ENCODE measurements at places on chromosomes 1 and 21.

GRCh38 chr1:208040821-208041297 is 129.9 kb upstream of the CD34 start:
- no peak for DNase-seq

DNA sequence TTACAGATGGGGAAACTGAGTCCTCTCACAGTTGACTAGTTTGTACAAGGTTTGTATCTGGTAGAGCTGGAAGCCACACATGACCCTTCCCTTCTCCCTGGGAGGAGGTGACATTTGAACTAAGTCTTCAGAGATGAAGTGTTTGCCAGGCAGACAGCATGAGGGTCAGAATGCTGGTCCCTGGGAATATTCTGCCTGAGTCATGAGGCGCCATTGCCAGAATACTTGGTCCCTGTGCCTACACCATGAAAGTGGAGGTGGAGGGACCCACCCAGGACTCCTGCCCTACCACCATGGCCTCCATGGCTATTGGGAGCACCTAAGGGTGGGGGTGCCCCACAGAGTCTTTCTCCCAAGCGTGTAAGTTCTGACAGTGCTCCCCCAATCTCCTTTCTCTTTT is 7.0 kb downstream of the RPS6KA1 start:
- DNase-seq = no peak

- DNase-seq = no peak
Measured at GRCh38 chr1:64280001-64280400, 76.6 kb downstream of the UBE2U start.

GRCh38 chr1:183634429-183635065 is 1.0 kb downstream of the ARPC5 start:
- no peak for DNase-seq

- no peak for DNase-seq
Measured at GRCh38 chr1:20493309-20493708, 7.3 kb upstream of the CAMK2N1 start.

- DNase-seq = no peak
Measured at GRCh38 chr1:30047576-30047975, 675.8 kb downstream of the MATN1 start.

DNA sequence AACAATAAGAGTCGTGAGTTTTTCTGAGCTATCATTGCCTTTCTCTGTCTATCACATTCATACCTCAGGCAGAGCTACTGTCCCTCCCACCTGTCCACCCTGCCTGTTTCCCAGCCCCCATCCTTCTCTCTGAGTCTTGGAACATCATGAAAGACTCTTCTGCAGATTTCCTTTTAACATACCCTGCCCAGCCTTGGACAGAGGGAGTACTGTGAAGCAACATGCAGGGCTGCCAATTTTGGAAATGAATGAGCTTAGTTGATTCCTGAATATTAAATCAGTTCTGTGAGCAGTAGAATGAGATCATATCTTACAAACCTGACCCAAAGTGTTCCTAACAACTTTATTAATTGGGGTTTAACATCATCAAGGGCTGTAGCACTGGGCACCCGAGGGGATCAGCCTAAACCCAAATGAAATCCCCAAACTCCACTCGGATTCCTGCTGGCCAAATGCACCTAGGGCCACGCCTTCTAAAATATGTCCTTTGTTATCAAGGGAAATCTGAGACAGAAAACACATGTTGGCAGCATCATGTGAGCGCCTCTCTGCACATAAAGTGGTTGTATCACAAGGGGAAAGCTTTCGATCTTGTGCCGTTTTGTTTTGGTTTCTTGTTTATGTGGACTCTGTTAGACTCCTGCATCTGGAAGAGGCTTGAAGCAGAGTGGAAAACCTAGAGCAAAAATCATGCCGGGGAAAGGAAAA is 357.6 kb downstream of the KIF26B start:
- DNase-seq = no peak

- DNase-seq = no peak
Measured at GRCh38 chr1:85445906-85446305, 19.1 kb downstream of the DDAH1 start.

DNA sequence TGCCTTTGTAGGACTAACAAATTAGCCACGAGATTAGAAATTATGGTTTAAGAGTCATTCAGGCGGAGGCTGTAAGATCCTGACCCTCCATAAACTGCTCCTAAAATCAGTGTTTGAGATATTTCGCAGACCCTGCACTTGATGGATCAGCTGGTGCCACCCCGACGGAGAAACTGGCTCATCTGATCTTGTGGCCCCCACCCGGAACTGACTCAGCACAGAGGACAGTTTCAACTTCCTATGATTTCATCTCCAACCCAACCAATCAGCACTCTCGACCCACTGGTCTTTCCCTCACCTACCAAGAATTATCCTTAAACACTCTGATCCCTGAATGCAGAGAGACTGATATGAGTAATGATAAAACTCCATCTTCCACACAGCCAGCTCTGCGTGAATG is 3.7 kb upstream of the JAM2 start:
- DNase-seq = no peak

DNA sequence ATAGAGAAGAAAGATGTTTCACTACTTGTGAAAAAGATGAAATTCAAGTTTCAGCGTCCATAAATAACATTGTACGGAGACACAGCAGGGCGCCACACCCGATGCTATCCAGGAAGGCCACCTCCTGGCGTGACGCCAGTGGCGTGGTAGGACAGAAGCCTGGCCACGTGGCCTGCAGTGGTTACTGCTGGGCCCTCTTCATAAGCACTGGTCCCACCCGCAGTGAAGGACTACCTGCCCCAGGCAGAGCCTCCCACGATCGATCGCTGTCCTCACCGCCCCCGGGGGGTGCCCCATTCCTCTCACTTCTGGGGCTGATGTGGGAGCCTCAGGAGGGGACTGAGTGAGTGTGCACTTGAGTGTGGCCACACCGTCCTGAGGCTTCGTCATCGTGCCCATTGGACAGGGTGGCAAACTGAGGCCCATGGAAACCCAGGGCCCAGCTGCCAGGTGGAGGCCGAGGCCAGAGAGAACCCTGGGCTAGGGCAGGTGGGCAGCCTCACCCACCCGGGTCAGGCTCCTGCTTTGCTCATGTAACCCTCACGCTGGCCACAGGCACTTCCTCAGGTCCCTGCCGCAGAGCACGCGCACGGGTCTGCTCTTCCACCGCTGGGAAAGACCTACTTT is 11.7 kb upstream of the HES5 start:
- DNase-seq = no peak

- no peak for DNase-seq
Measured at GRCh38 chr1:5220821-5221220, 566.4 kb downstream of the AJAP1 start.

- peak; percentile 45 for DNase-seq
Measured at GRCh38 chr21:25557180-25557579, 50.1 kb downstream of the MRPL39 start.

DNA sequence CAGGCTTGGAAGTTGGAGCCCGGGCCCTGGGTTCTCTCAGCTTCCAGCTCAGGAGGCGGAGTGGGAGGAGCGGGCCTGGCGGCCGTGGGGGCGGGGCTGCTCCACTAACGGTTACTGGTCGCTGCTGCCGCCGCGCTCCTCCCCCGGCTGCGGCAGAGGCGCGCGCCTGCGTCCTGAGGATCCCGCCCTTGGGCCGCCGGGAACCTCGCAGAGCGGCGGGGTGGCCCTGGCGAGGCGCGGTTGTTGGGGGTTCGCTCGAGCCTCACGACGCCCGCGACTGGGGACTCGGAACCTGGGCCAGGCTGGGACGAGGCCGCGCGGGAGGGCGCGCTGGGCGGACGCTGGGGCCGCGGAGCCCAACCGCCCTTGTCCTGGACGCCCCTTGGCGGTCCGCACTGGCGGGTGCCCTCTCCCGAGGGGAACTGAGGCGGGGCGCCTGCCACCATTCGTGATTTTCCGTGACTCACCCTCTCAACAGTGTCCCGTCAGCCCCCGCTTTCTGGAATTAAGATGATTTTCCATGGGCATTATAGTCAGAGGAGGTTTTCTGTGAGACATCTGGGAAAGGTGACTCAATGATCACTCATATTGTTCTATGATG is 34.1 kb downstream of the OR2G3 start:
- no peak for DNase-seq

DNA sequence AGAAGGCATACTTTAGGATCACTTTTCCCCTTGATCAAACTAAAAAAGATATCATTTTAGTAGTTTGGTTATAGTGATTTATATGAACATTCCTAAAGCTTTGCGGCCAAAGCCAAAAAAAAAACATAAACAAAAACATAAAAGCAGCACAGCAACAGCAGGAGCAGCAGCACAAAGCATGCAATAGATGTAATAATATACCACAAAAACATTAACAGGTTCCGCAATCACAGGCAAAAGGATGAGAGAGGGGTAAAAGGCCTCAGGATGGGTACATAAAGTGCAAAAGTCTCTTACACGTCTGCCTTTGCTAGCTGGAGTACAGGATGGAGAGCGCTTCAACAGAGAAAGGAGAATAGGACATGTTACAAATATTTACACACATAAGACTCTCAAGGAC is 119.0 kb downstream of the COQ8A start:
- DNase-seq = no peak

- DNase-seq = no peak
Measured at GRCh38 chr1:115865704-115866380, 24.9 kb upstream of the NHLH2 start.

GRCh38 chr1:55338448-55338820 is 123.3 kb upstream of the USP24 start:
- DNase-seq = no peak

DNA sequence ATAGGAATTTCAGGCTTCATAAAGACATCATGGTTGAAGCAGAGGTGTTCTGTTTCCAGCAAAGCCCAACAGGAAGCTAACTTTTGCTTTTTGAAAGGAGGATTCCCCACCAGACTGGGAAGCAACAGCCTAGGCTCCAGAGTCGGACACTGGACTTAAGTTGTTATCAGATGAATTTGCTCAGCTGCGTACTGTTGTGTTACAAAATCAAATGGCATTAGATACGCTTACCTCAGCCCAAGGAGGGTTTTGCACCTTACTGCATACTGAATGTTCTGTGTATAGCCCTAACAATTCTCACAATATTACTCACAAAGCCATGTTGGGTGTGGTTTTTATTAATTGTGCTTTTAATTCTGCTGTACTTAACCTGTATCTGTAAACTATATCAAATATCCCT is 547 bp upstream of the CHIA start:
- no peak for DNase-seq

DNA sequence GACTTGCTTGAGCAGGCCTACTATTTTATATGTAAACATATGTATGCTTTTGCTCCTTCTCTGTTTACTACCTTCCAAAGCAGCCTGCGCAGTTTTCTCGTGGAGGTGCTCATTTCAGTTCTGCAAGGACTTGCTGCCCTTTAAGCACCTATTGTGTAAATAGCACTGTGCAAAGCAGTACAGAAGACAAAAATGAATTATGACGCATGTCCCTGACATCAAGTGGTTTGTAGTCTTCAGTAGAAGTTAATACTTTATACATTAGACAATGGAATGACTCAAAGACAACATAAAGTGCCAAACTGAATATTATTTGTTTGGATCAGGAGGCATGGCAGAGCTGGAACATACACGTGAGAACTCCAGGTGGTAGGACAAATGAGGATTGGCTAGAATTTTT is 611.7 kb downstream of the LMO4 start:
- no peak for DNase-seq

DNA sequence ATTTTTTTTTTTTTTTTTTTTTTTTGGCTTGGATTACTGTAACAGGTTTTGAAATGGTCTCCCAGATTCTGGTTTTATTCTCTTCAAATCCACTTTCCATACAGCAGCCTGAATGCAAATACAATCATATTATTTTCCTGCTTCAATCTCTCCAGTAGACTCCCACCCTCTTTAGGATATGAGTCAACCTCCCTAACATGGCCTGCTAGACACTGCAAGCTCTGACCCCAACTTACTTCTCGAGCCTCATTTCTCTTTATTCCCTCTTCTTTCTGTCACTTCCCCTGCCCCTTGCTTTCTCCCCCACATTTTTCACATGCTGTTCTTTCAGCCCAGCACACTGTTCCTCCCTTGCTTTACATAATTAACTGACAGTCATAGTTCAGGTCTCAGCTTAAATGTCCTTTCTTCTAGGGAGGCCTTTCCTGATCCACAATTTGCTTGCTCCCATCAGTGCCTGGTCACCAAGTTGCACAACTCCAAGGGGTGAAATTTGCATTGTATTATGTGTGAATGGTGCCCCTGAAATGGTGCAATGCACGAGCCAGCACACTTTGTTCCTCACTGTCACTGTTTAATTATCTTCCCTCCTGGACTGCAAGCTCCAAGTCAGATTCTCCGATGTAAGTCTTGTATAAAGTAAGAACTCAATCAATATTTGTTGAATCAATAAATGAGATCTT is 22.1 kb upstream of the IL19 start:
- no peak for DNase-seq

- no peak for DNase-seq
Measured at GRCh38 chr1:71687376-71687775, 595.0 kb downstream of the NEGR1 start.

DNA sequence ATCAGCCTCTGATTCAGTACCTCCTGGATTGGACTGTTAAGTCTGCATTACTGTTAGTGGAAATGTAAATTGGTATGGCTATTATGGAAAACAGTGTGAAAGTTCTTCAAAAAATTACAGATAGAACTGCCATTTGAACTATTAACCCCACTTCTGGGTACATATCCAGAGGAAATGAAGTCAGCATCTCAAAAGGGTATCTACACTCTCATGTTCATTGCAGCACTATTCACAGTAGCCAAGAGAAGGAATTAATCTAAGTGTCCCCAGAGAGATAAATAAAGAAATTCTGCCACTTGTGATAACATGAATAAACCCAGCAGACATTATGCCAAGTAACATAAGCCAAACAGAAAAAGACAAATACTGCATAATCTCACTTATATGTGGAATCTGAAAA is 676.0 kb downstream of the PLA2G4A start:
- DNase-seq = no peak

- no peak for DNase-seq
Measured at GRCh38 chr1:168608796-168609715, 32.7 kb downstream of the XCL1 start.

DNA sequence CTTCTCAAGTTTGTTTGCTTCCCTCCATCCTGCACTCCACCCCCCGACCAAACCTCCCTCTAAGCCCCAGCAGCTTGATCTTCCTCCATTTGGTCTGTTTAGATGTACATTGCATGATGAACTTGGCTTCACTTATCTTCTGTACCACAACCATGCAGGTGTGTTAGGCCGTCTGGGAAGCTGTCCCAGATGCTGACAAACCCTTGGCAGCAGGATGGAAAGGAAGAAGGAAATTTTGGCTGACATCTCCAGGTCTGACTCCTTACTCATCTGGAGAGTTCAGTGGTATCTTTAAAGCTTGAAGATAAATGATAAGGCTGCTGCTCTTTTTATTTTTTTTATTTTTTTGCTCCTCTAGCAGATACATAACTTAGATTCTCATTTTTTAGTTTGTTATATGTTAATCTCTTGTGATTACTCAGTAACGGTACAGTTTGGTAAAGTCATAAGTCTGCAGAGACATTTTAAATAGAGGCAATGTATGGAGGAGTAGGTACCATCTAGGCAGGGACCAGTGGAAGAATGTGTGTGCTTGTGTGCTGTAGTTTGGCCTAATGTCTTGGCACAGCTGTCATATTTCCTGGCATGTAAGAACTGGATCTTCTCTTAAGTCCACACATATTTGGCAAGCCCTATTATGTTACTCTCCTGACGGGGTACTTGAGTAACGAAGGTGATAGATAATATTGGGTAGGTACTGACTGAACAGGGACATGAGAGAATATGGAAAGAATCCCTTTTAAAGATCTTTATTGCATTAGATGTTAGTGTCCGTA is 79.7 kb downstream of the CACHD1 start:
- no peak for DNase-seq

GRCh38 chr1:231041719-231042261 is 1.7 kb upstream of the FAM89A start:
- no peak for DNase-seq
